Mucosa of gallbladder (tissue), 1 donor: ENCODE measurements at places on chromosomes 2 and 18. TPM values are rescaled to one million over a fixed set of nuclear protein-coding genes. Genes with fewer than 3 reads are reported as not detected.

DNA sequence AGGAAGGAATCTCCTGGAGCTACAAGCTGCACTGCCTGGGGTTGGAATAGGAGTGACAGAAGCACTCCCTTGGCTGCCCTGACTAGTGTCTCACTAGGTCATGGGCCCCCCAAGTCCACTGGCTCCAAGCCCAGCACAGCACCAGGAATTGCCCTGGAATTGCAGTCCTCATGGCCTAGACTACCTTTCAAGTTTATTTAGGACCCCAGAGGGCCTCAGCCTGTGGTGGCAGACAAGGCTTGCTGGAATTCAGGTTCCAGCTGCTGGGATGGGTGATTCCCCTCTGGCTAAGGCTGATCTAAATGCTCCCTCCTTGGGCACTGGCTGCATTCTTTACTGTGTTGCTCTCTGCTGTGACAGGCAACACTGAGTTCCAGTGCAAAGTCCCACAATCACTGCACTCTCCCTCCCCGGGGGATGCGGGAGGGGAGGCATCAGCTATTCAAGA, 14.0 kb downstream of the STRADB start:
- DNase-seq: no peak

DNA sequence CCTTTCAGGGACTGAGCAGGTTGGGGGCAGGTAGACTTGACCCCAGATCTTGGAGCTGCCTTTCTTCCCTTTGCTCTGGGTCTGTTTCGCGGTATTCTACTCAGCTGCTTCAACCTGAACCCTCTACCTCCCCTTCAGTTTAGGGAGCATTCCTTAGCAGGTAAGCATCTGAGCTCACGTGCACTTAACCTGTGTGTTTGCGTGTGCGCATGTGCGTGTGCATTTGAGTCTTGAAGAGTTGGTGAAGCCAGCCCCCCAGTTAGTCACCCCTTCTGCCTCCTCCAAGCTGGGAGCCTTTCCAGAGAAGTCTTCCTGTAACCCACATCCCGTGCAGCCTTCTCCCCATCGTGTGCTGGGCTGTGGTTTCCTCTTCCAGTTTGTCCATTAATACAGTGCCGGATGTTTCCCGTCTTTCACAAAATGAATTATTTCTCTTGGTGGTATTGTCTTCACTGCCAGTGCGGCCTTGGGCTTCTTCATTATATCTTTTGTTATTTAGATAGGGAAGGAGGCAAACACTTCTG, 33.2 kb downstream of the B3GNT2 start:
- no peak for DNase-seq

GRCh38 chr2:44515416-44515815, 153.7 kb downstream of the CAMKMT start:
- no peak for DNase-seq

DNA sequence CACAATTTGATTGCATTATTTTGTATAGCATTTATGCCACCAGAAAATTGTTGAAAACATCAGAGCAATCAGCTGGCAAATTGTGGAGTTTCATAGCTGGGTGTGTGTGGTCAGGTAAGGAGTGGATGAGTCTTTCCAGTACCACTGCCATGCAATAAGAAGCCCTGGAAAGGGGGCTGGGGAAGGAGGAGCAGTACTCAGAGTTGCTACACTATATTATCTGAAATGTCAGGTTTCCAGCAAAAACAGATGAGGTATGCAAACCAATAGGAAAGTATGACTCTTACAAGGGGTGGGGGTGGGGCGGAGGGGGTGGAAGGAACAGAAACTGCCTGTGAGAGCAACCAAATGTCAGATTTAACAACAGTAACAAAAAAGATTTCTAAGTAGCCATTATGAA, 112.2 kb downstream of the SOS1 start:
- no peak for DNase-seq

DNA sequence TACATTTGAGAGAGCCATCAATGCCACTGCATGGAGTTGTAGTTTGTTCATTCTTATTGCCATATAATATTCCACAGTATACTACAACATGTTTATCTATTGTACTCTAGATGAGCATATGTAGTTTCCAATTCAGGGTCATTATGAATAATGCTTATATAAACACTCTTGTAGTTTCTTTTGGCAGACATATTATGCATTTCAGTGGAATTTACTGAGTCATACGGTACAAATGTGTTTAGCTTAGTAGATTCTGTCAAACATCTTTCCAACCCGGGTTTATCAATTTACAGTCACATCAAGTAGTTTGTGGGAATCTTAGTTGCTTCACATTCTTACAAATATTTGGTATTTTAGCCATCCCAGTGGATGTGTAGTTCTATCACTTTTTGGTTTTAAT, 161.1 kb downstream of the KCNH7 start:
- no peak for DNase-seq

GRCh38 chr2:206856513-206856912, 82.8 kb upstream of the CPO start:
- no peak for DNase-seq

- no peak for DNase-seq
Measured at GRCh38 chr2:63189026-63189425, 138.4 kb downstream of the OTX1 start.

DNA sequence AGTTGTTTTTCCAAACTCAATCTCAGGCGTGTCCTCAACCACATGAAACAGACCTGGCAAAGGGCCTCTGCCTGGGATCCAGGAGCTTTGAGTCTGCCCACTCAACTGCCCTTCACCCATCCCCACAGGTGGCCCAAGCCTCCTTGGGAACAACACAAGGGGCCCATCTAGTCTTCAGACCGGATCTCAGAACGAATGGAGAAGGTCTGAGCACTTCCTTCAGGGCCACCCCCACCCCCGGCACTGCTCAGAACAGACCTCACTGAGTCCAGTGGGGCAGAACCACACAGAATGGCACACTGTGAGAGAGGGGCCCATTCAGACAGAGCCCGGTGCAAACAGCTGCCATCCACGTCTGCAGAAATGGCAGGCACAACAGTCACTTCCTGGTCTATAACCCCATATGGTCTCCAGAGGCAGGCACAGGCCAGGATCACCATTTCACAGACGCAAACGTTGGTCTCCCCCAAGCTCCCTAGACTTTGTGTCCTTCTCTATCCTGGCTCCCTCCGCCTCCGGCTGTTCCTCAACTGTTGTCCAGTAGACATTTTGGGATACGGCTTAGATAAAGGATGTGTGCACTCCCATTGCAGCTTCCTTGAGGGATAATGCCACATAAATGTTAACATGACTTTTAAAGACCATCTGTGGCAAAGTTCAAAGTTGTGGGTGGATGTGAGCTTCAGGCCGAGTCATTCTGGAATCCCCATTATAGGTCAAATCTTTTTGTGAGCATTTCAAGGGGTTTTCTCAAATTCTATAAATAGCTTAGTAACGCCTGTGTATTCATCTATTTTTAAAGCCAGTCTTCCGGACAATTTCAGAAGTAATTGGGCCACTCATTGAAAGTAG, 149.7 kb downstream of the SMAD7 start:
- no peak for DNase-seq

DNA sequence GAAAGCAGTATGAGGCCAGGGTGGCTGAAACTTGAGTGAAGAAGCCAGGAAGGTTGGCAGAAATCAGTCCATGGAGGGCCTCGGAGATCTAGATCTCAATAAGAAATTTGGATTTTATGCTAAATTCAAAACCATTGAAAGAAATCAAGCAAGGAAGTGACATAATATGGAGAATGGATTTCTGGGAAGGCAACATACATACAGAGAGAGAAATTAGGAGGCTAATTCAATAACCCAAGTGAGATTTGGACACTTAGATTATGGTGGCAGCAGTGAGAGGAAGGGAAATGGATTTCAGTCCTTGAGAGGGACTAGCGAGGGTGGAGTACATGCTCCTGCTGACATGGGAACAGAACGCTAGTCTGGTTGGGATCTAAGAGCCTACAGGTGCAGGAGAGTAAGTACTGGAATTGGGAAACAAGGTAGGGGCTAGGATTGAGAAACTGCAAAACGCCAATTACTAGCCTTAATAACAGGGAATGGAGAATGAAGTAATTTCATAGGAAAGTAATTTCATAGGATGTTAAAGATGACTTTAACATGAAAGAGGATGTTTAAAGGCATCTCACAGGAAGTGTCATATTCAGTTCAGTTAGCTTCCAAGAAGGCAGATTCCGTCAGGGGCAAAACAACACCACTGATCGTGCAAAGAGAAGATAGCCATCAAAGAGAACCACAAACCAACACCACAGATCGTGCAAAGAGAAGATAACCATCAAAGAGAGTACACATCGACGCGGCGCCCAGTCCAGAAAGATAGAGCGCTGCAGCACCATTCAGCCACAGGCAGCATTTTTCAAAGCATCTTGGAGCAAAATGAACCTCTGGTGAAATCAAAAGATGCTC, 27.2 kb downstream of the CDKL4 start:
- DNase-seq: peak; percentile 53

The GRHL1 gene
- 7.2 TPM for total RNA-seq

The NDUFV2 gene
- 106 TPM for total RNA-seq

The OTOF gene
- total RNA-seq: 0.09 TPM
